ENCODE measurements at places on chromosomes 1 and 21.

- no peak for DNase-seq
Measured at GRCh38 chr1:62276791-62277190, 42.4 kb downstream of the KANK4 start.

DNA sequence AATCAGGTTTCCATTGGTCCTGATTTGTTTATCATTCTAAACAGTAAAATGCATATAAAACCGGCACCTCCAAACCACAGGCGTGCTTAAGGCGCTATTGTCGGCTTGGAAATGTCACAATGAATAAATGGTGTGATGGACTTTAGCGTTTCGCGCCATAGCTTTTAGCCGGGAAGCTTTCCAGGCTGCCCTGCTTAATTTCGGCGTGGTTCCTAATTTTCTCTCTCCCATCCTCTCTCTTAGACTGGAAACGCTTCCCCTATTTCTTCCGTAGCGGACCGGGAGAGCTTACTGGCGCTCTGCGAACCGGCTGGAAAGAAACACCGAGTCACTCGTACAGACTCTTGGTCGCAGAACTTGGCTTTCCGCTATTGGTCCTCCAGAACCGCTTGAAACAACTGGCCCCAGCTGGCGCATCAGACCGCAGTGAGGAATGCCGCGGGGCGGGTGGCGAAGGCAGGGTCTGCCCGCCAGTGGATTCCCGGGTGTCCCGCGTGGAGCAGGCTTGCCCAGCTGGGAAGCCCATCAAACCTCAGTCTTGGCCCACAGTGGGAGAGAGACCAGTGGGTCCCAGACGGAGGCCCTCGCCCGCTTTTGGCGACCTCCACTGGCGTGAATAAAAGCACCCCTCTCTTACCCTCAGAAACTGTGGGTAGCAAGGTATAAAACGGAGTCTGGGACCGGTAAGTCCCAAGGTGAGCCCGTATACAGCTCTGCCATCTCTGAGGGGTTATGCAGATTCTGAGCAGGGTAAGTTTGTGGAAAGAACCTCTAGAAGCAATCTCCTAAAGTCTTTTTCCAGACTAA lies 4.0 kb upstream of the LHX8 start:
- no peak for DNase-seq

GRCh38 chr1:41742219-41742618 lies 176.5 kb downstream of the HIVEP3 start:
- DNase-seq: no peak

DNA sequence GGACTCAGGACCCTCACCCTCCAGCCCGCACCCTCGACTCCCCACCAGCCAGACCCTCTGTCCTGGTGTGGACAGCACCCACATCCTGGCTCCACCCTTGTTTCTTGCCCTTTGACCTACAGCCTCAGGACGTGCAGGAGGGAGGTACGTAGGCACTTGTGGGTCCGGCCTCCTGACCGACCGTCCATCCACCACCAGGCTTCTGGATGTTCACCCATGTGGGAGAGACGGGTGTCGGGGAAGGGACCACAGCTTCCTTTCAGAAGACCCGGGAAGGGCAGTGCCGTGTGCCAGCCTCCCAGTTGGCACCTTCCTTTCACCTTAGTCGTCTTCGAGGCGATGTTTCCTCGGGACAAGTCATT lies 61.4 kb downstream of the PRKCZ start:
- no peak for DNase-seq

DNA sequence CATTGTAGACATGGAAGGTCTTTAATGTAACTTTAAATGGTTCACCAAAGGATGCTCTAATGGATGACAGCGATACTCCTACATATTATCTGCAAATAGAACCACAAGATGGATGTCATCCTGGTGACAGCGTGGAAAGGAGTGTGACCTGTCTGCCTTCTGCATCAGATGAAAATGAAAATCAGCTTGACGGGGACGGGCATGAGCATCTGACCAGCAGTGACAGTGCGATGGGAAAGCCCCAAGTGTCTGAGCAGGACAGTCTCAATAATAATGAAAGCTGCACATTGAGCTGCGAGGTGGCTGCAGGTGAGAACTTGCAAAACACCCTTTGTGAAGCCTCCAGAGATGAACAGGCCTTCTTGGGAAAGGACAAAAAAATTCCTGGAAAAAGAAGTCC lies 25.2 kb downstream of the CNST start:
- DNase-seq: no peak

GRCh38 chr1:32486463-32487113 lies 21.7 kb downstream of the ZBTB8B start:
- DNase-seq: no peak

DNA sequence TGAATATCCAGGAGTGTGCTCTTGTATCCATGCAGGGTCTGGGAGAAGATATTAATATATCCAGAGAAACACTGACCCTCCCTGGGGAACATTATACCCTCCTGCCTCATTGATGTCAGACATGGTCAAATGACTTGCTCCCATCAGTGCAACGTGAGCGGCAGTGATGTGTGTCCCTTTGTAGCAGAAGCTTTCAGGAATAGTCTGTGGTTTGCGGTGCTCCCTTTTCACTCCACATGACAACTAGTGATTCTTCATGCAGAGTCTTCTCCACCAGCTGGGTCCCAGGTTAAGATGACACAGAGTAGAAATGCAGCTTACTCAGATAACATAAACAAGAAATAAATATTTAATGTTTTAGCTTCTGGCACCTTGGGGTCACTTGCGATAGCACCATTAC lies 31.9 kb upstream of the LYPD8 start:
- DNase-seq: no peak
